ENCODE measurements at places on chromosomes 5 and 9.

- DNase-seq, result no peak
Observed at GRCh38 chr5:178147406-178147805, 6.3 kb downstream of the NHP2 start.

- DNase-seq, result no peak
Observed at GRCh38 chr9:36415822-36416525, 15.9 kb upstream of the RNF38 start.

- DNase-seq, result peak; percentile 38
Observed at GRCh38 chr9:128254855-128255759, 20.7 kb downstream of the GOLGA2 start.

- no peak for DNase-seq
Observed at GRCh38 chr5:153437251-153437650, 53.2 kb upstream of the GRIA1 start.

DNA sequence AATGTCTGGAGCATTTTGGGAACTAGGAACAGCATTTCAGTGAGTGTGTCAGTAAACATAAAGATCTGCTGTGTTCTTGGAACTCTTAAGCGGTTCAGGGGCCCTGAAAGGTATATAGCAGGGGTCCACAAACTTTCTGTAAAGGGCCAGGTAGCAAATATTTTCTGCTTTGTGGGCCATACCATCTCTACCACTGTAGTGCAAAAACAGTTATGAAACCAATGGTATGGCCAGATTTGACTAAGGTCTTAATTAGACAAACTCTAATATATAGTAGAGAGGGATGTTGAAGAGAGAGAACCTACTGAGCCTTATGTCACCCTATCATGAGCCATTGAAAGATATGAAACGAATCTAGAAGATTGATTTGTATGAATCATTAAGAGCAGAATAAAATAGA, 5.3 kb downstream of the TNPO1 start:
- DNase-seq, result no peak

DNA sequence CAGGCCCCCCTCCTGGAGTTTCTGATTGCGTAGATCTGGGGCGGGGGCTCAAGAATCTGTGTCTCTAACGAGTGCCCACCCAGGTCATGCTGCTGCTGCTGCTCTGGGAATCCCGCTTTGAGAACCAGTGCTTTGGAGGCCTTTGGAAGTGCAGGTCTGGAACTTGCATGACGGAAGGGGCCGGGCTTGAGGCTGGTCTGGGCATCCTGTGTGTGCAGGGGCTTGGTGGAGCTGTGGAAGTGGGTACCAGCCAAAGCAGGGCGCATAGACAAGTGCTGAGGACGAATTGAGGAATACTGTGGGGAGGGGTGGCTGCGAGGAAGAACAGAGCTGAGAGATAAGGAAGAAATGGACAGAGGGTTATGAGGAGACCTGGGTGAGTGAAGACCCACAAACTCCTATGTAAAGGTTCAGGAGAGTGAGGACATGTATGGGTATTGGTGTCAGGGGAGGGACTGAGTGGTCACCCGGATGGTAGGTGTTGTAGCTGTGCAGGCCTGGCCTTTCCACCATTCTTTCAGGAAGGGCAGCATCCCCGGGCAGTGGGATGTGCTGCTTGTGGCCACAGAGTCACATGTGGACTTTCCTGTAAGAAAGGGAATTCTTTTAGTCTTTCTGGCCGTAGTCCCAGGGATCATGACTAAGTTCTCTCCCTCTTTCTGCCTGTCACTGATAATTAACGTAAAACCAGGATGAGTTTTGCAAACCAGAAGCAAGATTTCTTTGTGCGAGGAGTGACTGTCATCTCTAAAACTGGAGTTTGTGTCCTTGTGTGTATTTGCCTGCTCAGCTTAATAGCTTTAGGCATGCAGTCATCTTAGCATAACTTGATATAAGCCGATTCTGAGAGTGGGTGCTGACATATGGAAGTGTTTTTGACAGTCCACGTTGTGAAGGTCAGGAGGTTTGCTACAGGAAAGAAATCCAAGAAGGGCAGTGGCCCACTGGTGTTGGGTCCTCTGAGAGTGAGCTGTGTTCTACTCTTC, 43.3 kb upstream of the TJP2 start:
- DNase-seq, result no peak

DNA sequence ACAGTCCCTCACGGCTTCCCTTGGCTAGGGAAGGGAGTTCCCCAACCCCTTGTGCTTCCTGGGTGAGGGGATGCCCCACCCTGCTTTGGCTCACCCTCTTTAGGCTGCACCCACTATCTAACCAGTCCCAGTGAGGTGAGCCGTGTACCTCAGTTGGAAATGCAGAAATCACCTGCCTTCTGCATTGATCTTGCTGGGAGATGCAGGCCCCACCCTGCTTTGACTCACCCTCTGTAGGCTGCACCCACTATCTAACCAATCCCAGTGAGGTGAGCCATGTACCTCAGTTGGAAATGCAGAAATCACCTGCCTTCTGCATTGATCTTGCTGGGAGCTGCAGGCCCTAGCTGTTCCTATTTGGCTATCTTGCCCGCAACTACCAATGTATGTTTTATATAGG, 44.7 kb downstream of the CCL28 start:
- DNase-seq, result no peak

GRCh38 chr9:36995927-36996705, 38.0 kb downstream of the PAX5 start:
- DNase-seq, result peak; percentile 17

- no peak for DNase-seq
Observed at GRCh38 chr5:150438873-150439546, 10.5 kb downstream of the RPS14 start.

DNA sequence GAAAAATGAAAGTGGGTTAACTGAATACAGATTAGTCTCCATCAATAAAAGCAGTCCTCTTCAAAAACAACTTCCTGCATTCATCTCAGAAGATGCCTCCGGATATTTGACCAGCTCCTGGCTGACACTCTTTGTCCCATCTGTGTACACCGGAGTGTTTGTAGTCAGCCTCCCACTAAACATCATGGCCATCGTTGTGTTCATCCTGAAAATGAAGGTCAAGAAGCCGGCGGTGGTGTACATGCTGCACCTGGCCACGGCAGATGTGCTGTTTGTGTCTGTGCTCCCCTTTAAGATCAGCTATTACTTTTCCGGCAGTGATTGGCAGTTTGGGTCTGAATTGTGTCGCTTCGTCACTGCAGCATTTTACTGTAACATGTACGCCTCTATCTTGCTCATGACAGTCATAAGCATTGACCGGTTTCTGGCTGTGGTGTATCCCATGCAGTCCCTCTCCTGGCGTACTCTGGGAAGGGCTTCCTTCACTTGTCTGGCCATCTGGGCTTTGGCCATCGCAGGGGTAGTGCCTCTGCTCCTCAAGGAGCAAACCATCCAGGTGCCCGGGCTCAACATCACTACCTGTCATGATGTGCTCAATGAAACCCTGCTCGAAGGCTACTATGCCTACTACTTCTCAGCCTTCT, 16.6 kb downstream of the F2R start:
- DNase-seq, result no peak

- no peak for DNase-seq
Observed at GRCh38 chr9:26687421-26687820, 205.2 kb downstream of the CAAP1 start.

DNA sequence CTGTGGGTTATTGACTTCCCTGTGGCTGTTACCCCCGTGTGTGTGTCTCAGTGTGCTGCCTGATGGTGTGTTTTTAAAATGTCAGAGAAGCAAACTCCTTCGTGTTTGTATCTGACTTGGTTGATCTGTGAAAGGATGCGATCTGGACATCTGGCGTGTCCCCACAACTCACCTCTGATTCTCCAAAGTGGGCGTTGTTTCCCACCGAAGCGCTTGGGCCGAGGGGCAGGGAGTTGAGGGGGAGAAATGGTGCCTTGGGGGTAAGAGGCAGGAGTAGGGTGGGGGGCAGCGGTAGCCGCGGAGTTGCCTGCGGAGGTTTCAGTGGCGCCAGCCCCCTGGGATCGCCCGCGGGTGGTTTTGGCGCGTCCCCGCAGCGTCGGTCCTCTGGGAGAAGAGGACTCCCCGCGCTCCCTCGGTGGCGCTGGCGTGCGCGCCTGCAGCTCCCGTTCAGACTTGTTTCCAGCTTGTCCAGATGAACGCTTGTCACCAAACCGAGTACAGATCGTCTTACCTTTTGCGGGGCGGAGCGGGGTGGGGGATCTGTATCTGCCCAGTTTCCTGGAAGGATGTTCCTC, 1.1 kb downstream of the MAST4 start:
- DNase-seq, result no peak

DNA sequence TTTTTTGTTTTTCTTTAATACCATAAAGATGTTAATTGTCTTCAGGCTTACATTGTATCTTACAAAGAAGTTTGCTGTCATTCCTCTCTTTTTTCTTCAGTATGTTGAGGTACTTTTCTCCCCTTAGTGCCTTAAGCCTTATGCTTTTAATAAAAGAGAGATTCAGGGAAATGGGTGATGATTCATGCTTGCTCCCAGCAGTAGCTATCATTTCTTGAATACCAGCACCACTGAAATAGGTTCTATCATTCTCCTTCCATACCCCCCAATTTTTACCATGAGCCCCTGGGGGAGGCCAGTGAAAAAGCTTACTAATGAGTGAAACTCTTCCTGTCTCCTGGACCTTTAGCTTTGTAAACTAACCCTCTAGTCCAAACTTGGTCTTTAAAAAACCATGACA, 165.0 kb downstream of the FBXL7 start:
- no peak for DNase-seq

- DNase-seq, result no peak
Observed at GRCh38 chr9:90964101-90965020, 162.7 kb downstream of the SYK start.

GRCh38 chr5:160188141-160189015, 40.9 kb upstream of the FABP6 start:
- DNase-seq, result no peak

DNA sequence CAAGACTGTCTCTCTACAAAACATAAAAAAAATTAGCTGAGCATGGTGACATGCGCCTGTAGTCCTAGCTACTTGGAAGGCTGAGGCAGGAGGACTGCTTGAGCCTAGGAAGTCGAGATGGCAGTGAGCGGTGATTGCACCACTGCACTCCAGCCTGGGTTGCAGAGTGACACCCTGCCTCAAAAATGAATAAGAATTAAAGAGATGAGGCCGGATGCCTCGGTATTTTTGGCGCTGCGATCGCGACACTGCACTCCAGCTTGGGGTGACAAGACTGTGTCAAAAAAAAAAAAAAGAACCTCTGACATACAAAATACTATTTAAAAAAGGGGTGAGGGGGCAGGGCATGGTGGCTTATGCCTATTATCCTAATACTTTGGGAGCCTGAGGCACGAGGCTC, 7.3 kb downstream of the GPBP1 start:
- no peak for DNase-seq

- DNase-seq, result no peak
Observed at GRCh38 chr9:88974641-88975040, 16.6 kb upstream of the S1PR3 start.

DNA sequence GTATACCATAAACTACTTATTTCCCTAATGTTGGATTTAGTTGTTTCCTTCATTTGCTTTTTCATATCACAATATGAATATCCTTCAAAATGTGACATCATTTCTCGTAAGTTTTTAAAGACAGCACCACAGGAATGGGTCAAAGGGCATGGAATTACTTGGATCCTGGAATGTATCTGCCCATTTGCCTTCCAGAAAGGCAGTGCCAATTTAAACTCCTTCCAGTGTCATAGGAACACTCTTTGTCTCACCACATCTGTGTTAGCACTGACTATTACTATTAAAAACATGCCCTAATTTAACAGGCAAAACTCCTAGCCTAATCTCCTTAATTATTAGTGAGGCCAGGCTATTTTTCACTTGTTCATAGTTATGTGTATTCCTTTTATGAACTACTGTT, 58.0 kb downstream of the SPTLC1 start:
- DNase-seq, result no peak

- DNase-seq, result no peak
Observed at GRCh38 chr5:16600397-16600796, 16.4 kb downstream of the RETREG1 start.

- DNase-seq, result no peak
Observed at GRCh38 chr5:156913719-156914370, 49.2 kb downstream of the TIMD4 start.

- DNase-seq, result no peak
Observed at GRCh38 chr5:5483350-5483749, 60.9 kb downstream of the ICE1 start.
